ENCODE measurements at places on chromosomes 16 and 17. TPM values are rescaled to one million over a fixed set of nuclear protein-coding genes. Genes with fewer than 3 reads are reported as not detected.

Gene PPY
- total RNA-seq = not detected

Gene ROGDI
- 8.1 TPM for total RNA-seq

Gene MSL1
- 88.6 TPM for total RNA-seq

Gene NOL3
- total RNA-seq = 2.1 TPM

DNA sequence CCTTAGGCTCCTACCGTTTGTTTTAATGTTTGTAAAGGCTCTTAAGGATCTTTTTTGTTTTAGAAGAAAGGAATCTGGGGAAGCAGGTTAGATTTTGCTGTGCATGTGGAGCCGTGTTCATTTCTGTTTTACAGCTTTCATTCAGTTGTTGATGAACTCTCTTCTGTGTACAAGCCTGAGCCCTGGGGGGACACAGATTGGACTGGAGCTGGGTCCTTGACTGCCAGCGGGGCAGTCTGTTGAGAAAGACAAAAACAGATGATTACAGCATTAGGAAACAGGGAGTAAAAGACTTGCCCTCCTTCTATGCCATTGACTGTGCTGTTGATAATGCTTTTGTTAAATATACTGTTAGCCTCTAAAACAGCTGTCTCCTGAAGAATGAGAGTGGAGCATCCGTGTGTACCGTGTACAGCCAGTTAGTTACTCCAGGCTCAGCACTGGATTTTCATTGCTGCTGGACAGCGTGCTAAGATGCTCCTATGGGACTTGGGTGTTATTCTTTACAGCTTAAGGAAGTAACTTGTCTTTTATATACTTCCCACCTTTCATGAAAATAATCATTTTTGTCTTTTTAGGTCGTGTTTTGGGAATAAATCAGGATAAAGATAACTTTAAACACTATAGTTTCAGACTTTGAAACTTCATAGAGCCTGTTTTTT lies 3.2 kb downstream of the MAP1LC3B start:
- no peak for DNase-seq

GRCh38 chr17:39639566-39640458 lies 2.9 kb downstream of the STARD3 start:
- no peak for DNase-seq

- no peak for DNase-seq
These were observed 536 bp downstream of the SLC38A10 start for GRCh38 chr17:81294512-81295030.

- no peak for DNase-seq
These were observed 9.7 kb downstream of the ENPP7 start for GRCh38 chr17:79740413-79740812.

GRCh38 chr17:7295230-7296180 lies 1.1 kb upstream of the YBX2 start:
- DNase-seq = no peak

- DNase-seq = peak; percentile 60
These were observed 39.9 kb downstream of the CDH1 start for GRCh38 chr16:68776821-68777485.

DNA sequence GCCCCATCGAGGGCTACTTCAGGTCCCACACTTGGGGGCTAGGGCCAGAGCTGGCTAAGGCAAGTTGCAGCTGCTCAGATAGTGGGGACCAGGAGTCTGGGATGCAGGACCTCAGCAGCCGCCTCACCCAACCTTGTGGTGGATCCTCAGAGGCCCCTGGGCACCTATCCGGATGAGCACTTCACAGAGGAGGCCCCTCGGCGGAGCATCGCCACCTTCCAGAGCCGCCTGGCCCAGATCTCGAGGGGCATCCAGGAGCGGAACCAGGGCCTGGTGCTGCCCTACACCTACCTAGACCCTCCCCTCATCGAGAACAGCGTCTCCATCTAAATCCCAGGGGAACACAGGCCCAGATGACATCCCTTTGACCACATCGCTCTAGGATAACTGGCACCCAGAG lies 9.4 kb downstream of the ALOX15B start:
- DNase-seq = no peak

DNA sequence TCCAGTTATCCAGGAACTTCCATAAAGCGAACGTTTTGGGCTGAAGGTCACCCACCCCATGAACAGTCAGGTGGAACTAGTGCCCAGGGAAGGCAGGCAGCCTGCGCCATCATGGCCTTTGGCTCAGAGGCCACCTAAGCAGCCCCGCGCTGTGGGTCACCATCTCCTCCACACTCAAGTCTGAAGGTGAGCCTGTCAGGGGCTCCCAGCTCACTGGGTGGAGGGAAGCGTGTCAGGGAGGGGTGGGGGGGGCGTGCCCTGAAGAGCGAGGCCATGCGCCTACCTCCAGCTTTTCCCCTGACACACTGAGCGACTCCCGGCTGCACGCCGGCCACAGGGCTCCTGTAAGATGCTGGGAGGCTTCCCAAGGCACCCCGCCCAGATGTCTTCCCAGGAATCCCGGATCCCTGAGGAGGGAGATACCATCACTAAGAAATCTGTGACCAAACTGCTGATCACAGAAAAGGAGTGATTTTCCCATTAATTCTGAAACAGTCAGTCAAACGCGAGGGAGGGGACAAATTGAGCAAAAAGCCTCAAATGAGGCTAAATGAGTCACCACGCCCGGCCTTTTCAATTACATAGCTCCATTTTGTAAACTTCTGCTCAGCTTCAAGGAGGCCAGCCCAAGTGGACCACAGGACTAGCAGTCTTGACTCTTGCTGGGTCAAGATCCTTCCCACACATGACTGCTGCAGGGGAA lies 26.5 kb upstream of the SLC25A19 start:
- no peak for DNase-seq

DNA sequence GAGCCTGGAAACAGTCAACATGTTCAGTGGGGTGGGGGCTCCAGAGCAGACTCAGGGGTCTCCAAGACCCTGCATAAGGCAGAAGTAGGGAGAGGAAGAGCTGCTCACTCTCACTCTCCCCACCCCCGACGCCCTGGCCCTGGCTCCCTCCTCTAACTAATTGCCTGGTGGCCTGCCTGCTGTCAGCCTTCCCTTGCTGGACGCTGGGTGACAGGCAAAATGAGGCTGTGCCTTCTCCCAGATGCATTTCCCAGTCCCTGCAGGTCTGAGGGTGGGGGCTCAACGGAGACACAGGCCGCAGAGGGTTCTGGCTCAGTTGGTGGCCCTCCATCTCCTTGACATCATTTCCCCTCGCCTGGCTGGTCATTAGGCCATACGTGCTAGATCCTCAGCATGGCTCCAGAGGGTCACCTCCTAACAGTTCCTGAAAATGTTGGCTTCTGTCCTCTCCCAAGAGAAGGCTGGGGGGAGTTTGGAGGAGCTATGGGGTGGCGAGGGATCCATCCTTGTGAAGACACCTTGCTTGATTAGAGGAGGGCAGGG lies 1.4 kb downstream of the FMNL1 start:
- DNase-seq = no peak

DNA sequence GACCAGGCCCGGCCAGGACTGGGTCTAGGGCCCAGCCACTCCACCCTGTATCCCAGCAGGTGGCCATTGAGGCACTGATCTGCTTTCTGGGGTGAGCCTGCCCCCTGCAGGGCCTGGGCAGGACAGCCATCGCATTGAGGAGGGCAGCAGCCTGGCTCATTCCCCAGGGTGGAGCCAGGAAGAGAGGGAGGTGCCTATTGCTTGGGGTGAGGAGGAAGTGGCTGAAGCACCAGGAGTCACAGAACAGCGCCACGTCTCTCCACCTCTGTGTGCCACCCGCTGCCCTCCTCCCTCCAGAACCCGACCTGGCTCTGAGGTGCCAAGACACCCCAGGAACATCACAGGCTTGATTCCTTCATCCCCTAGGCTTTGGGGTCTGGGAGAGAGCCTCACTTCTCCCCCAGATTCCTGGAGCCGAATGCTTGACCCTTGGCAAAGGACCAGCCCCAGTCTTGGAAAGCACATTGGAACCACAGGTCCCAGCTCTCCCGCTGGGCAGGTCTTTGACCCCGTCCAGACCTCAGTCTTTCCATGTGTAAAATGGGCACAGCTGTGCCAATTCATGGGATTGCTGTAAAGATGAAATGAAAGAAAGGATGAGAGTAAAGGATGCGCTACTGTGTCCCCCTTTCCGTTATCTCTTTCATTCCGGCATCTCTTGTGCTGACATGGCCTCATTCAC lies 7.2 kb upstream of the KRT36 start:
- peak; percentile 30 for DNase-seq

DNA sequence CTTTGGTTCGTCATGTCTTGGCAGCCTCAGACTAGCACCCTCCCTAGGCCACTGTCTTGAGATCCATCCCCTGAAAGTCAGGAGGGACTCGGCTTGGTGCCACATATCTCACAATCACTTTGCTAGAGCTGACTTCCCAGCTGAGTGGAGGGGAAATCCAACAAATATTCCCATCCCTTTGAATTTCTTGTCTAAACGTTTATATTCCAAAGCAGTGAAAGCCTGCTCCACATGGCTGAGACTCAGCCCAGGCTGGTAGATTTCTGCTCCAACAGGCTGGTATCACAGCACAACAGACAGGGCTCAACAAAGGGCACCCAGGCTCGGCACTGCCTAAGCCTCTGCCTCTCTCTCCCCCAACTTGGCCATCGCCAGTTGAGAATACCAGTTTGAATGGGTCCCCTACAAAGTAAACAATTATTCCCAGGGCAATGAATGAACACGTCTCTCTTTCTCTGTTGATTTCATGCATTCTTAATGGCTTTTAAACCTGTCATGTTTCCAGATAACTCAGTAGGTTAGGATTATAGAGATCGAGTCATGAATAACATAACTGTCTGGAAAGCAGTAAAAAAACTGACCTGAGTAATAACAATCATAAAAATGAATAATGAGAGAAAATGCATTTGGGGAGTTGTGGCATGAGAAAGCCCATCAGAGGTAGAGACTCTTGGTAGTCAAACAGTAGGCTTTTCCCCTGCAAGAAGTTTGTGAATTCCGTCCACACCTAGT lies 1.0 kb downstream of the KRT13 start:
- DNase-seq = no peak

- DNase-seq = no peak
These were observed 9.4 kb downstream of the RPH3AL start for GRCh38 chr17:343211-343610.

DNA sequence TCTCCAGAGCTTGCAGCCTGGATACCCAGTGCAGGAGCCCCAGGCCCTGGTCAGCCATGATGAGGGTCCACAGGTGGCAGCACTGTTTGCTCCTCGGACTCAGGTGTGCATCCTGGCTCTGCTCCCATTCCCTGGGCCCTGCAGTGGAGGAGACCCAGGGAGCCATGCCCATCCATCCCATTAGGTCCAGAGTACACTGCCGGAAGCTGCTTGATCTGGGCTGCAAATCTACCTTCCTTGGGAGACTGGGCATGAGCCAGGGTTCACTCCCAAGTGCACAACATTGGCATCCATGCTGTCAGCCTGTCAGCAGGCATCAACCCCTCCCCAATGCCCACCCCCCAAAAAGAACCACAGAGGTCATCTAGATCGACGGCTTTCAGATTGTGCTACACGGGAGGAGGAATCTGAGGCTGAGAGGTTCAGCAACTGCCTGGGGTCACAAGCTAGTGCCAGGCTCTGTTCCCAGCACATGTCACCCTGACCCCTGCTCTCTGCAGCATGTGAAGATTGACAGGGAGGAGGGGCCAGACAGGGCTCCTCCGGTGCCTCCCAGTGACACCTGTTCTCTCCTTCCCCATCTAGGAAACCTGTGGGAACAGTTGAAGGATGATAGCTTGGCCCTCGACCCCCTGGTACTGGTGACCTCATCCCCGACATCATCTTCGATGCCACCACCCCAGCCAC lies 15.7 kb downstream of the UNC119 start:
- DNase-seq = no peak

DNA sequence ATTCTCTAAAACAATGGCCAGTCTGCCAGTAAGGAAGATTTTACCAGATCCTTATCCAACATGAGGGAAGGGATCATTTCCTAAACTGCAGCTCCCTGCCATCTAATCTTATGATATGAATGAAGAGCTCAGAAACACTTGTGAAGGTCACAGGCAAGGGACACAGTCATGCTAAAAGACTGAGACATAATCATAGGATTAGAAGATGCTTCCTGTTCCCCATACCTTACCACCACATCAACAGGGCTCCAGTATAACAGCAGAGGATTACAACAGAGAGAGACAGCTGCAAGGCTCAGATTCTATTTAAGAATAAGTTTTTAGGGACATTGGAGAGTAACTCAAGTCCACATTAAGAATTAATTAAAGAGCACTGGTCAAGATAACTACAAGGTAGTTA lies 93.3 kb downstream of the BRIP1 start:
- no peak for DNase-seq

- DNase-seq = peak; percentile 21
These were observed 129.4 kb upstream of the SEC14L1 start for GRCh38 chr17:77011173-77012011.

DNA sequence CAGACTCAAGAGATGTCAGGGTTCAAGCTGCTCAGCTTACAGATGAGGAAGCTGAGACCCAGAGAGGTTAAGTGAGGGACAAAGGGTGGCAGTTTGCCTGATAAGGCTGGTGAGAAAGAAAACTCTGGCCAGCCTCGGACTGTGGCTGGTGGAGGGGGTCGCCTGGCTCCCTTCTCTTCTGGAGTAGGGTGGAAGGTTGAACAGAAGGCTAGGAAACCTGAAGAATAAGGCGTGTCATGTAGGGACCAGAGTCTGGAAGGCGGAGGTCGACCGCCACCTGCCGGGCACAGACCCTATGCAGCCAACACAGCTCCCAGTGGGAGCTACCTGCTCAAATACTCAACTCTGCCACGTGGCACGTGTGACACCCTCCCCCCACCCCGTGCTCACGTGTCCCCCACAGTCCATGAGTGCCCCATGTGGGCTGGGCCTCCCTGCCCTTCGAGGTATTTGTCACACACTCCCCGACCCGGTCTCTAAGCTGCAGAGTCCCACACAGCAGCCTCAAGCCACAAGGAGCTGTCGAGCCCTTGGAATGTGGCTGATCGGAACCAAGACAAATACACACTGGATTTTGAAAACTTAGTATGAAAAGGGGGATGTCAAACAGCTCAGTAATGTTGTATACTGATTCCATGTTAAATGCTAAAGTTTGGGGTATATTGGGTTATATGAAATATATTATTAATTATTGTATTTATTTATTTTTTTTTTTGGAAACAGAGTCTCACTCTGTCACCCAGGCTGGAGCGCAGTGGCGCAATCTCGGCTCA lies 11.8 kb downstream of the HID1 start:
- peak; percentile 58 for DNase-seq

DNA sequence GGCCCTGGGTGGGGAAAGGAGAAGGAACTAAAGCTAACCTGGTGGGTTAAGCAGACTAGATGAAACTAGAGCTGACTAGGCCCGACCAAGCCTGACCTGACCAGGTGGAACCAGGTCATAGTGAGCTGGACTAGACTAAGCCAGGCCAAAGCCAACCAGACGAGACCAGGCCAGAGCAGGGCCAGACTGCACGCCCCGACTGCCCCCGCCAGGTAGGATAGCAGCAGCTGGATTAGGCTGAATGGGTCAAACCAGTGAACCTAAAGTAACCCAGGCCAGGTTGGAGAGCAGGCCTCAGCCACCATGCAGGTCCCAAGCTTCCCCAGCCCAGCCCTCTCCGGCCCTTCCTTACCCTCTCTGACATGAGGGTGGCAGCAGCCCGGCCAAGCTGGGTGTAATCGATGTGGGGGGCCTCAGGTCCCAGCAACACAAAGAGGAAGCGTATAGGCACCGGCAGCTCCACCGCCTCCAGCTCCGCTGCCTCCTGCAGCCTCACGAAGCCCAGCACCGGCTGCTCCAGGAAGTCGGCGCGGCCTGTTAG lies 9.1 kb downstream of the SLC4A1 start:
- DNase-seq = no peak

Measured in CD8-positive, alpha-beta memory T cell (primary cell).